ENCODE measurements at places on chromosomes 7 and 10.

GRCh38 chr10:97320480-97321031, 1.5 kb downstream of the FRAT1 start:
- DNase-seq, result no peak

DNA sequence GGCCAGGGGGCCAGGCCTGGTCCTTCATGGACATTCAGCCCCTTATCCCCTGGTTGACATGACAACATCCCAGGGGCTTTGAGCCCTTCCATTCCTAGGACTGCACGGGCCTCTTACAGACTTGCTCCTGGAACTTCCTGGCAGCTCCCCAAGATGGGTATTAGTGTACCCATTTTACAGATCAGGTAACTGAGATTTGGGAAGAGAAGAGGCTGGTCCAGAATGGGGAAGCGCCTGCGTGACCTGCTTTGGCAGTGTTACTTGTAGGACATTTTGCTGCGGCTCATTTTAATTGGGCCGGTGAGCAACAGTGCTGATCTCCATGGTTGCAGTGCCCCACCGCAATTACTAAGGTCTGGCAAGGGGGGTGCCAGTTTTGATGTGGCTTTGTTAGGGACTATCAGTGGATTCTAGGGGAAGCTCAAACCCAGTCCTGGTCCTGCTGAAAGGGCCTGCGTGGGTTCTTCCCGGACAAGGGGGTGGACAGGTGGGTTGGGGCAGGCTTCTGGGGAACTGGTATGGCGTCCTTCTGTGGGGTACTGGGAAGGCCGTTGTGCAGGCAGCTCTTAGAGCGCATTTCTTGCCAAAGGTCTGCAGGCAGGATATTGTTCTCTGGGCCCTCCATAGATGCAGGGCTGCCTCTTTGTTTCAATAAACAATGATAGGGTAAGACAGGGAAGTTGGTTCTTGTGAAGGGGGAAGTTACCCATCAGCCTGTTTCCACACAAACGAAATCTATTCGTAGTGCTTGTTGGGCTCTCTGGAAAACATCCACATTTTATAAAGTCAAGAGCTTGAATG, 137.6 kb downstream of the RGS10 start:
- DNase-seq, result no peak

GRCh38 chr7:69062020-69062765, 536.1 kb upstream of the AUTS2 start:
- no peak for DNase-seq

- no peak for DNase-seq
These were observed 52.6 kb downstream of the JAKMIP3 start for GRCh38 chr10:132118366-132118765.

DNA sequence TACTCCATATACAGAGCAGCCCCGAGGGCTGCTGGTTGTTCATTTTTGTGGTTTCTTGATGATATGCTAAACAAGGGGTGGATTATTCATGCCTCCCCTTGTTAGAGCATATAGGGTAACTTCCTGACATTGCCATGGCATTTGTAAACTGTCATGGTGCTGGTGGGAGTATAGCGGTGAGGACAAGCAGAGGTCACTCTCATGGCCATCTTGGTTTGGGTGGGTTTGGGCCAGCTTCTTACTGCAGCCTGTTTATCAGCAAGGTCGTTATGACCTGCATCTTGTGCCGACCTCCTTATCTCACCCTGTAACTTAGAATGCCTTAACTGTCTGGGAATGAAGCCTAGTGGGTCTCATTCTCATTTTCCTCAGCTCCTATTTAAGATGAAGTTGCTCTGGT, 31.3 kb downstream of the GNAT3 start:
- DNase-seq, result no peak

DNA sequence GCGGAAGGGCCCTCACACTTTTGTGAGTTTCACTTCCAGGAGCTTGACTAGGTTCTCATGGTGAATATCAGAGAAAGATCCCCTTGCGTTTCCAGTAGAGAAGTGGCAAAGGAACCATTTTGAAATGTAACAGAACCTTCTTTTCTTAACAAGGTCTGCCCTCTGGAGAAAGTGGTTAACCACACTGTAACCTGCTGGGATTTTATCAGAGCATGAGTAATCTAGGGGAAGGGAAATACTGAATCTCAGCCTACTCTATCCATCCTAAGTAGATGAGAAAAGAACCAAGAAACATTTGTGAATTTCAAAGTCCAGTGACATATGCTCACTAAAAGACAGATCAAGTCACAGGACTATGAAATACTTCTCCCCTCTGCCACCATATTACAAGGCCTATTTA, 235.5 kb downstream of the ZEB1 start:
- no peak for DNase-seq

- DNase-seq, result no peak
These were observed 37.1 kb upstream of the DKK1 start for GRCh38 chr10:52276986-52277385.

DNA sequence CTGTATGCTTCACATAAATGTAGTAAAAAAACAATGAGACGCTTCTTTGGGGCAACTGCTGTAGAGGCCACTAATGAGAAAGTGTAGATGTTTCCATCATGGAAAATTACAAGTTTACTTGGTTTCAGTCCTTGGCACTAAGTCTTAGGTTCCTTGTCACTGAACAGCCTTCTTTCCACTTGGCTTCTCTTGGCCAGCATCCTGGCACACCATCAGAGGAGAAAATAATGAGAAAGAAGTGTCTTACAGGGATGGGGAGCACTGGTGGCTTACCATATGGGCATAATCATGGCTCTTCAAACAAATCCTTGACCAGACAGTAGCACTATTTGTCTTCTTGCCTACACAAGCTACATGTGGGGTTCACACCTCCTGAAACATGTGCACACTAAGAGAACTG, 22.5 kb upstream of the SH3PXD2A start:
- DNase-seq, result no peak

DNA sequence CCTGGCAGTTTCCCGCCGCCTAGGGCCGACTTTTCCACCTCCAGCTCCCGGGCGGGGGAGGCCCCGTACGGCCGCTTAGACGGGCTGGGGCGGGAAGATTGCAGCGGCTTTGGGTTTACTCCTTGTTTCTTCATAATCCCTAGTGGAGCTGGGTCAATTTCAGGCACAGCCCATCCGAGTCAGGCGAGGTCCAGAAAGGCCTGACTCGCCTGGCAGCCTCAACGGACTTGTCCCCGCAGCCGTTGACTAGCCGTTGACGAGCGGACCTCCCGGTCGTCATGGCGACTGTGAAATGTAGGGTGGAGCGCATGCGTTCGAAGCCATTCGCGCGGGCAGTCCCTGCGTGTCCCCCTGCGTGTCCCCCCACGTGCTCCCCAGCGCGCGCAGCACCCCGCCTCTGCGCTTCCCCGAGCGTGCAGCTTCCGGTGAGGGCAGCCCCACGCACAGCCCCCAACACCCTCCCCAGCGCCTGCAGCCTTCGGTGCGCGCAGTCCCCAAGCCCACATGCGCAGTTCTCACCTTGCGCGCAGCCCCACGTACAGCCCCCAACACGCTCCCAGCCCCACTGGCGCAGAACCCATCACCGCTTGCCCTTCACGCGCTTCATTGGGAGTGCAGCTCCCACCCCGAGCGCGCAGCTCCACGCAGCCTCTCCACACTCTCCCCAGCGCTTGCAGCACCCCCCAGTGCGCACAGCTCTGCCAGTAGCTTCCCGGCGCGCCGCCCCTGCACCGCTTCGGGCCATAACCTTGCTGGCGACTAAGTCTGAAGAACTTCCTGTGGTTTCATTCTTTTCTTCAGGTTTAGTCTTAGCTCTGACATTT, 67.8 kb downstream of the TBX20 start:
- DNase-seq, result no peak

GRCh38 chr7:91325726-91326125, 61.5 kb downstream of the FZD1 start:
- no peak for DNase-seq

GRCh38 chr7:7710469-7710868, 7.9 kb downstream of the RPA3 start:
- DNase-seq, result no peak

DNA sequence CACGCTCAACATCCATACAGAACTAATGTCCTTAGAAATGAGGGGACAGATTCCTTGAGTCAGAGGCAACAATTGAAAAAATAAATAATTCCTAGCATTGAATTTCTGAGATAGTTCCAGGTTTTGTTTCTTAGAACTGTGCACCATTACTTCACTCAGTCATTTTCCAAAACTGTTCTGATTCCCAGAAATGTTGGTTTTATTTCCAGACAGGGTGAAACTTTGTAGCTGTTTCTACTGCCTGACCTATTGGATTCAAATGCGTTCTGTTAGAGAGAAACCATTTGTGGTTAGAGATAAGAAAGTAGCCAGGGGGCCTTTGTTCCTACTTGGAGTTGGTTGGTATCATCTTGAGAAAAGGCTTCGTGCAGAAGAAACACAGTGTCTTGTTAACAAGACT, 8.1 kb upstream of the DEPP1 start:
- DNase-seq, result no peak

GRCh38 chr10:843703-844102, 87.8 kb downstream of the LARP4B start:
- DNase-seq, result no peak

GRCh38 chr7:93043385-93043985, 74.3 kb downstream of the SAMD9 start:
- no peak for DNase-seq

- no peak for DNase-seq
These were observed 546.4 kb downstream of the TNS3 start for GRCh38 chr7:47035522-47035921.

DNA sequence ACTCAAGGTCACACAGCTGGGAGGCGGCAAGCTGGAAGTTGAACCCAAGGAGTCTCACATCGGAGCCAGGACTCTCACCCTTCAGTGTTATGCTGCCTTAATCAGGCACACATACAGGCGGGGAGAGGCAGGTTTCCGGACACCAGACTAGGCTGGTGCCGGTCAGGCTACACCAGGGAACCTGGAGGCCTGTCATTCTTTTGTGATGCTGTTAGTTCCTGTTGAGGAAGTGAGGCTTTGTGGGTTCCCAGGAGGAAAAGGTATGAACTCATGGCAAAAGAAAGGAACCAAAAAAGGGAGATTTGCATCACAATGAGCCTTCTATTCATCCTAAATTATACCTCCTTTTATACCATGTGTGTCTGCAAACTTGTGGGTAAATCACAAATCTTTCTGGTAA, 103.8 kb downstream of the TCF7L2 start:
- no peak for DNase-seq

DNA sequence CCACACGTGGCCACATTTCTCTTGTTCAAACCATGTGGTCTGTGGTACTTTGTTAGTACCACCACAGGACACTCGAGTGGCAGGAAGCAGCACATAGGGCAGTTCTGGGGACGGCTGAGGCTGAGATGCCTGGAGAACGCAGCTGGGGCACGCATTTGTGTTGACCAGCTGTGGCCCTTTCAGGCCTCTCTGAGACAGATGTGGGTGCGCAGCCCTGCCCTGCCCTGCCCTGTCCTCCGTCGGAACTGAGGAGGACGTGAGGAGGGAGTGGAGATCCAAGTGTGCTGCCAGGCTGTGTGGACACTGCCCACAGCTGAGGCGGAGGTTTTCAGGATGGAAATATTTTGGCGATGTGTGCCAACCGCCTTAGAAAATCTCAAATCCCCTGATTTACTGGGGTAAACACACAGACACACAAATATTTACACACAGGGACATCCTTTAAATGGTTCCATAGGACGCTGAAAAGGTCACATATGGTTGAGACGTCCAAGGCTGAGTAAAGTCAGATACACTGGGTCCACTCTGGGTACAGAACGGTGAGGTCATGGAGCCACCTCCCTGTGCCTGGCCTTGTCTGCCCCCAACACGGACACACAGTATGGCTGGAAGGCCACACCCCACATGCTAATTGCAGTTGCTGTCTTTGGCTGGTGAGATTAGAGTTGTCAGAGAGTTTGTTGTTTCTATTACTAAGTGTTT, 14.8 kb downstream of the BHLHA15 start:
- DNase-seq, result no peak

- DNase-seq, result no peak
These were observed 275.3 kb downstream of the DNAJB6 start for GRCh38 chr7:157612009-157612663.

GRCh38 chr10:86357041-86357440, 9.6 kb downstream of the GRID1 start:
- no peak for DNase-seq

- no peak for DNase-seq
These were observed 157.1 kb downstream of the GATA3 start for GRCh38 chr10:8211631-8212030.

DNA sequence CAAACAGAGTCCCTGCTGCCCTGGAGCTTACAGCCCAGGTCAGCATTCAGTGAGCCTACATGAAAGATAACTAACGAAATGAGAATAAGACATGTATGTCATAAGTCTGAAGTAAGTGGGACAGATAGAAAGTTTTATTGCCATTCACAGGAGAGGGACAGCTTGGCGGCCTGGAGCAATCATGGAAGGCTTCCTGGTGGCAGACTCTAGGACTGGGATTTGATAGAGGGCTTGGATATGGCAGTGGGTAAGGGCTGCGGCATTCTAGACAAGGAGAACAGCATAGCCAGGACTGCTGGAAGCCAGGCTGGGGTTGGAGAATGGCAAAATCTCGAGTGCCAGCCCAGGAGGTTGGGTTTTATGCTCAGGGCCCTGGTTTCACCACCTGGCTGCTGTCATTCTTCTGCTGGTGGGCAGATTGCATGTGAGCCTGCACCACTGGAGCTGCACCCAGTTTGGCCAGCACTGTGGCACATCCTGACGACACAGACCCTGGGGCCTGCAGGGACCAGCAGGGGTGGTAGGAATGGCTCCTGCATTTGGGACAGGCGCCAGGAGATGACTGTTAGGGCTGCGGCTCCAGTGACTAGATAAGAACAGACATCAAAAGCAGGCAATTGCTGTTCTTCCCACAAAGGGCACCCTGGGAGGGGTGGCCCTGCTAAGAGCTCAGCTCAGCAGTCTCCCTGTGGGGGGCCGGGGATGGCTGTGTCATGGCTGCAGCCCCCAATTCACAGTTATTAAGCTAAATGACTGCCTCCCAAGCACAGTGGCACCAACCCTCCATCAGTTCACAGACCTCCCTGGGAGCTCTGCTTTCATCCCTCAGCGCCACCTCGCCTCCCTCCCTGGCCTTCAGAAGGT, 161.1 kb downstream of the RPS24 start:
- DNase-seq, result no peak

- no peak for DNase-seq
These were observed 65.3 kb upstream of the PLXDC2 start for GRCh38 chr10:19750972-19751371.

DNA sequence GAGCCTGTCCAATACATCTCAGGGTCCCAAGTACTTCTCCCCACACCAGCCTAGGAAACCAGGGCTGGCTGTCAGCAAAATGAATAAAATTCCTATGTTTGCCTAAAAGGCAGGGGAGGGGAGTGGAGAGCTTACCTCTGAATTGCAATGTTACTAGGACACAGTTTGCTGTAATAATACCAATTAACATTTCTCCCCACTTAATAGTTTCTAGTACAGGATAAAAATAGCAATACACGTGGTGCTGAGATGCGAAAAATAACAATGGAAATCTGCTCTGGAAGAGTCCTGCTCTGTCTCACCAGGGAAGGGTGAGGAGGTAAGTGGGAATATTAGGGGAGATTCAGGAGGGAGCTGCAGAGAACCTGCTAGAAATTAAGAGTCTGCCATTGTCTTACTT, 112.3 kb downstream of the PLXNA4 start:
- DNase-seq, result no peak

DNA sequence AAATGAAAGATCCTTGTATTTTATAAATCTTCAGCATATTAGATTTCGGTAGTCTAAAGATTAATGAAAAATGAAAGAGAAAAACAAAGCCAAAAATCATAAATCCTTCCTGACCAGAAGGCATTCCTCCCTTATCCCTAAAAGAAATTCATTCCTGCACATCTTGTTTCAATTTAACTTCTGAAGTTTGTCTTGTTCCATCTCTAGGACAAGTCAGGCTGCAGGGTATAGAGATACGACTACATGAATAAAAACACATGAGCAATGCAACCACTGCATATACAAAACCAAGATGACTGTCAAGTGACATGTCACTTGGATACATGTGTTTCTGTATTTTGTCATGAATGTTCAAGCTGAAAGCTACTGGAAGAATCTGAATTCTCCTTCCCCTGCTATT, 214.9 kb downstream of the JAZF1 start:
- no peak for DNase-seq
